Fibroblast of skin of left quadriceps (primary cell): ENCODE measurements at places on chromosomes 7 and 10.
A peak's percentile ranks its signal among the peaks of the same experiment; 100 is the strongest.

DNA sequence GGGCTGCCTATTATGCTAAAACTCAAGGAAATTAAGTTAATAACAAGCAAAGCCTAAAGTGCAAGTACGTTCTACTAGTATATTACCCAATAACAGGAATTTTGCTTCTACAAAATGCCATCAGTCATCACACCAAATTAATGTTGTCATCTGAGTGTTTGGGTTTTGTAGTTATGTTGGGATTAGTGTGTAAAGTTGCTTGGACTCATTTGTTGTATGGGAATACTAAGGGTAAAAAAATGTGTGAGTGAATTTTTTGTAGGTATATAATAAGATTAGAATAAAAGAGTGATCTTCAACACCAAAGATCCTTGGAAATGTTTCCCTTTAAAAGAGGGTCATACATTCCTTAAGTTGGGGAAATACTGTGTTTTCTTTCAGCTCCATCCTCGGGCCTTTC, 38.6 kb downstream of the NRP1 start:
- DNase-seq = no peak

- DNase-seq = no peak
These were observed 56.7 kb downstream of the COL17A1 start for GRCh38 chr10:104028823-104029520.

DNA sequence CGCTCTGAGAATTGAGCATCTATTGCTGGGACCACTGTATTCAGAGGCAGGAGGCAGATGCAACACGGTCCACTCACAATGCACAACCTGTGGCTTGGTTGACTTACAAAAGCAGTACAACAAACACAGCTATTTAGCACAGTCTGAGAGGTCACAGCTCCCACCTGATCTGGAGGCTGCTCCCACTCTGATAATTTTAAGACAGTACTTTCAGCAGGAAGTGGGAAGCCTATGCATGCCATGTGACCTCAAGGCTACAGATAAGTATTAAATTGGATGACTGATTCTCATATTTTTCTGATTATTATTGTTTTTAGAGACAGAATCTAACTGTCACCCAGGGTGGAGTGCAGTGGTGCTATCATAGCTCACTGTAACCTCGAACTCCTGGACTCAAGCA, 659.3 kb downstream of the PARD3 start:
- DNase-seq = no peak

DNA sequence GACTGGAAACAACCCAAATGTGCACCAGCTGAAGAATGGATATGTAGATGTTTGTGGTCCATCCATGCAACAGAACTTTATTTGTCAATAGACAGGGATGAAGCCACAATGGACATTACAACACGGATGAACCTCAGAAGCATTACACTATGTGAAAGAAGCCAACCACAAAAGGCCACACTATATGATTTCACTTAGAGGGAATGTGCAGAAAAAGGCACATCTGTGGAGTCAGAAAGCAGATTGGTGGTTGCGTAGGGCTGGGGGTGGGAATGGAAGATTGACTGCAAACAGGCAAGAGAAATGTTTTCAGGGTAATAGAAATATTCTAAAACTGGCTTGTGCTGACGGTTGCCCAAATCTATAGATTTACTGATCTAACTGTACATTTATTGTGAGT, 34.3 kb upstream of the WASHC2A start:
- DNase-seq = peak; percentile 17

DNA sequence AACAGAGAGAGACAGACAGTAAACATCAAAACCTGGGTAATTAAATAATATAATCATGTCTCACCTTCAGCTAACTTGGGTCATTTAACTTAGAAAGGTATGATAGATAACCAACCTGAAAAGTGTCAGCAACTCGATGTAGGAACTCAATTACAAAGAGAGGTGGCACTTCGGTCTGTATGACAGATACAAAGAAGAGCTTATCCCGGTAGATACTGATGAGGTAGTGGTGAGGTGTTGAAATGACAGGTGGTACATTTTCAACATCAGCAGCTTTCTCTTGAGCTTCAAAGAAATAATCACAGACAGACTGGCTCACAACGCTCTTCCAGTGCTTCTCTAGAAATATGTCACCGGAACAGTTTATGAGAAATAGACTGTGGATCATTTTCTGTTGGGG, 12.6 kb downstream of the AP3M1 start:
- DNase-seq = no peak

GRCh38 chr10:117170244-117170643, 27.0 kb upstream of the KCNK18 start:
- DNase-seq = no peak

GRCh38 chr7:30266686-30267085, 17.7 kb upstream of the ZNRF2 start:
- DNase-seq = no peak

DNA sequence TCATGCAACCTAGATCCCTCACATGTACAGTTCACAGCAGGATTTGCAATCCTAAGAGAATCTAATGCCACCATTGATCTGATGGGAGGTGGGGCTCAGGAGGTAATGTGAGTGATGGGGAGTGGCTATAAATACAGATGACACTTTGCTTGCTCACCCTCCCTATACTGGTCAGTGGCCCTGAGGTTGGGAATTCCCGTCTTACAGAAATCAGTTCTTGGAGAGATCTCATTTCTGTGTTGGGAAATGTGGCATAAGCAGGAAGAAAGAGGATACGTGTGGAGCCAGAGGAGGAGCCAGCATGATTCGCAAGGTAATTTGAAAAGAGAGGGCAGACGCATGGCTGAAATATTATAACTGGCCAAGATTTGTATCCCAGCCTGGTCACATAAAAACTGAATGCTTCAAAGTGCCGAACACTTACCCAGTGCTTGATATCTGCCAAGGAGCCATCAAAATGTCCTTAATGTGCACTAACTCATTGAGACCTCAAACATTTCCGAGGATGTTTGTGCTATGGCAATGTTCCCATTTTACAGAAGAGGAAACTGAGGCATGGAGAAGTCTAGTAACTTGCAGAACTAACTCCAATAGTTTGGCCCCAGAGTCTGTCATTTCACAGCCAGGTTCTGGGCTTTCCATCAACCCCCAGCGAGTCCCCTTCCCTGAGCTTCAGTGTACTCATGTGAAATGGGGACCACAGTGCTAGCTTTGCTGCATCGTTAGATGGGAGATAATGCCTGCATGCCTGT, 5.5 kb upstream of the IKZF1 start:
- no peak for DNase-seq

DNA sequence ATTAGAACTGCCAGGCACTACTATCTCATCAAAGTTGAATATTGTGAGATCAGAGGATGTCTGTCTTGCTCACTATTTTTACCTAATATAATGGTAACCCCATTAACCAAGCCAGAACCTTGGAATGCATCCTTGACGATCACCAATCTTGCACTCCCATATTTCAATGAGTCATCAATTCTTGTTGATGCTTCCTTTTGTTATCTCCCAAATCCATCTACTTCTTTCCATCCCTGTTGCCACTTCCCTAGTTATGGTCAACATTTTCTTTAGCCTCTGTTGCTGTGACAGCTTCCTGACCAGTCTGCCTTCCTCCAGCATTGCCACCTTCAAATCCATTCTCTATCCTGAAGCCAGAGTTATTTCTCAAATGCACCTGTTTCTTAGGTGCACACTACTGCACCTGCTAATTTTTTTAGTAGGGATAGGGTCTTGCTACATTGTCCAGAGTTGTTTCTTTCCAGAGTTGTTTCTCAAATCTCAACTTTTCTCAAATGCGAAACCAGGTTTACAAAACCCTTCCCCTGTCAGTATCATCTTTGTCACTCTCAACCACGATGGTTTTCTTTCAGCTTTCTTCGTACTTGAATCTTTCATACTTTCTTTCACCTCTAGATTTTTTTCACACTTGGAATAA, 15.7 kb downstream of the ITGA8 start:
- no peak for DNase-seq

- DNase-seq = no peak
These were observed 33.7 kb upstream of the GATAD1 start for GRCh38 chr7:92413550-92413949.

DNA sequence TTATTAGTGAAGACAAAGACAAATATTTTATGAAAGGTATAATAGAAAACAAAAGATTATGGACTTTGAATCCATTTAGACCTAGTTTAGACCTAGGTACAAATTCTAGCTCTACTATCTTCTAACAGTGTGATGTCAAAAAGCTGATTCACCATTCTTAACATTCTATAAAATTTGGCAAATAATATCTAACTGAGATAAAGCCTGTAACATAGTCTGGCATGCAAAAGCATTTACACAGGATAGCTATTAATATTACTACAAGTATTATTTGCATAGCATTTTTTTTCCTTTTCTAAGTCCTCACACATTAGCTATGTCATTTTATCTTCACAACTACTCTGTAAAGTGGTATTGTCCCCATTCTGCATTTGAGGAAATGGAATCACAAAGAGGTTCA, 179.6 kb upstream of the LRRTM3 start:
- DNase-seq = no peak
